NCI-H1930 (cell line): ENCODE measurements at places on chromosomes 2 and 18.

DNA sequence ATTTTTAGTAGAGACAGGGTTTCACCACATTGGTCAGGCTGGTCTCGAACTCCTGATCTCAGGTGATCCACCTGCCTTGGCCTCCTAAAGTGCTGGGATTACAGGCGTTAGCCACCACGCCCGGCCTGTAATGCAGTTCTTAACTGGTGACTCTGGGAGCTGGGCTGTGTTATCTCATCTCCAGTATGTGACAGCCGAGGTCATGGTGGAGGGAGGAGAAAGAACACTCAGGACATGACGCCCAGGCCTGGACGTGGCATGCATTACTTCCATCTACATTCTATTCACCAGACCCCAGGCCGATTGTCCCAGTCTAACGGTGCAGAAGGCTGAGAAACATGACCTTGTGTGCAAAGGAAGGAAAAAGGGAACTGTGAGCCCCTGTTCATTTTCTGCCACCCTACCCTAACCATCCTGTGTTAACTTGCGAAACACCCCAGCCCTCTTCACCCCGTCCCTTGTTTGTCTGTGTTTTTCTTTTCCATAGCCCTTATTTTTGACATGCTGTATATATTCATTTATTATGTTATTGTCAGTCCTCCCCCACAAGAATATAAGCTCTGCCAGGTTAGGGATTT, 88.1 kb upstream of the ASAP2 start:
- DNase-seq, result no peak

DNA sequence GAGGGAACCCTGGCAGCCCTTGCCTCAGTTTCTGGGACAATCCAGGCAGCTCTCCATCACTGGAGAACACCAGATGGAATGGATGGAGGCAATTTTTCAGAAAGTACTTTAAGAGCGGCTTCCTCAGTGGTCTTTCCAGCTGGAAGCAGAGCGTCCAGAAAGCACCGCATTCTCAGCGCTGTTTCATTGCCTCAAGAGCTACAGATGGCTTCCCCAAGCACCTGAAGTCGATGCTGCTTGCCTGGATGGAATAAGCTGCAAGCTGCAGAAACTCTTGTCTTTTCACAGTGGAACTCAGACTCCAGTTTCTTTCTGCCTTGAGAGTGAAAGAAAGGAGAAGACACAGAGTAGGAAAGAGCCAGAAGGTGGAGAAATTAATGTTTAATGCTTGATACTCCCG, 766.9 kb downstream of the TDRD15 start:
- no peak for DNase-seq

DNA sequence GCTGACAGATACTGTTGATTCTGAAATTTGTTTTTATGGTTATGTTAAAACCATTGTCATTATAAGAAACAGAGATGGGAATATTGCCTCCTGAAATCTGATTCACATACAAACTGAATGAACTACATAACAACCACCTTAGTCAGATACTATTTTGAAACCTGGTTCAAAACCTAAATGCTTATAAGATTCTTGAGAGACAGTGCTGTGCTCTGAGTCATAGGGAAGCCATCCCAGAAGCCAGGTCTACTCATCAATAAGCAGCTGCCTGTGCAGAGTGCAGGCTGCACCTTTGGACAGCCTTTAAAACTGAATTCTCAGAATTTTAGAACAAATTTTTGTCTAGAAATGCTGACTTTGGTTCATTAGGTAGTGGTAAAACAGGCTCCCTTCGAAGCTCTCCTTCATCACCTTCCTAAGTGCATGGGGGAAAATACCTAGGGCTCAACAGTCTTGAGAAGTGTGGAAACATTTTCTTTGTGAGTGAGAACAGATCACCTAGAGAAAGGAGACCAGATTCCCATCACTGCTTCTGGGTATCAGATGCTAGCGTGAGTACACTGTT, at the start of gene SERPINB7:
TSS of gene SERPINB7 (plus strand) at position 253 of the 565 bp plus-strand sequence. CDS start 6,955 bp downstream, outside the sequence.
- no peak for DNase-seq

GRCh38 chr2:239309398-239310245, 91.2 kb downstream of the HDAC4 start:
- DNase-seq, result no peak

DNA sequence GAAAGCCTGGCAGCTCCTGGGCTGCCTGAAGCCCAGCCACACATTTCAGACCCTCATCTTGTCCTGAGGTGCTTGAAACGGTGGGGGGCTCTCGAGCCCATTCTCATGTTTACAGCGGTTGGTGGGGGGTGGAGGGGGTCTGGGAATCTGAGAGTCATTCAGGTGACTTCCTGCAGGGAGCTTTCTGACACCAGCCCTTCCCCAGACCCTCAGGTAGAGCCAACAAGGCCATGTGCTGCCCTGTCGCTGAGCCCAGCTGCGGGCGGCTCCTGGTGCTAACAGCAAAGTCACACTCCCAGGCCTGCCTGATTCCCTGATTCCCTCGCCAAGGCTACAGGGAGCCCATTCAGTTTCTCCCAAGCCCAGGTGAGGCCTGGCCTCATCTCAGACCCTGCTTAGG, 324.9 kb upstream of the MEX3C start:
- no peak for DNase-seq

DNA sequence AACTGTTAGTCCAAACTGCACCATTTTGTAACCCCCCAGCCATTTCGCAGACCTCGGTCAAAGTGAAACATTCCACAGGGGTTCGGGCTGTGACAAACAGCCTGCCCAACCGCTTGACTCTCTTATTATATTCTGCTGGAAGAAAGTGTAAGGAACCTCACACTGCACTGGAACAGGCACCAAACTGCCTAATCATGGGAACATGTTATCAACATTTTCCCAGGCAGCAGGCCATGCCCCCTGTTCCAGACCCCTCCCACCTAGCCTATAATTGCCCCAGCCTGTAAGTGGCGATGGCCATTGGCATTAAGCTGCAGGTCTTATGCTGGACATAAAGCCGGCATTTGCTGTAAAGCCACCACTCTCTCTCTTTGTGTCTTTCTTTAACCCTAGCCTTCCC, 16.9 kb downstream of the LYG2 start:
- DNase-seq, result no peak

DNA sequence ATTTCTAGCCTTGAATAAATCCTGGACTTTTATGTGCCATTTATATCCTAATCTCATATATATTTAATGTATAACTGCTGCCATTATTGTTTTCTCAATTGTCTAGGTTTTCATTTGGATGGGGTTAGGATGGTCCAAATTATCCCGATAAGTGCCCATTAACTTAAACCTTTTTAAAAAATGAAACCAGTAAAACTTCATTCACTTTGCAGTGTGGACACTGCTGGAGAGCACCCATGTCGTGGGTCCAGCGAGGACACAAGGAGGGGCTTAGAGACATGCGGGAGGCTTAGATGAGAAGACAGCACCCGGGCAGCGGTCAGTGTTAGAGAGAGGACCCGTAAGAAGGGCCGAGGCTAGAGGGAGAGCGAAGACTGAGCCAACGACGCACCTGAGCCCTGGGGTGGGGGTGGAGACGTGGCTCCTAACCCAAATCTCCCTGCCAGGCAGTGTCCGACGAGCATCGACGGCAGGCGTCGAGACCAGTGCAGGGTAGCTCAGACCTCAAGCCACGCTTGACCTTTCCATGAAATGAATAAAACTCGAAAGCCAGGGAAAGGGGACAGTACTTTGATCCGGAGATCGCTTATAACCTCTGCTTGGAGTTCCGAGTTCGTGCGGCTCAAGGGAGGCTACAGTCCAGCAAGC, 9.0 kb upstream of the EN1 start:
- no peak for DNase-seq

DNA sequence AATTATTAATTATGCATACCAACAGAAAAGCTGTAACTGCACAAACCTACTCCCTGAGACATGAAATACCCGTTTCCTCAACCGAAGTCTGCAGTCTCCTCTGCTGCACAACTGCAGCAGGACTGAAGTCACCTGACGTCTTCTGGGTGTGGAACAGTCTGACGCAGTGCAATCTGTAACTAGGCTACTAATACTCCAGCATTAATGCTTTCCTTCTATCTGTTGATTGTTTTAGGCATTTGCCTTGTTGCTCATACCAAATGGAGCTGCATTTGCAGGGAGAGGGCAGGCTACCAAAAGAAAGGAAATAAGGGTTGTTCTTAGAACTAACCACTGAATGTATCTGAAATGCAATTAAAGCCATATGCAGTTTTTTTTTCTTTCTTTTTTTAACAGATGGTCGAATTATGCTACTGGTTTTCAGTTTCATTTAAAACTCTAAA, 40.1 kb downstream of the RTN4 start:
- no peak for DNase-seq

DNA sequence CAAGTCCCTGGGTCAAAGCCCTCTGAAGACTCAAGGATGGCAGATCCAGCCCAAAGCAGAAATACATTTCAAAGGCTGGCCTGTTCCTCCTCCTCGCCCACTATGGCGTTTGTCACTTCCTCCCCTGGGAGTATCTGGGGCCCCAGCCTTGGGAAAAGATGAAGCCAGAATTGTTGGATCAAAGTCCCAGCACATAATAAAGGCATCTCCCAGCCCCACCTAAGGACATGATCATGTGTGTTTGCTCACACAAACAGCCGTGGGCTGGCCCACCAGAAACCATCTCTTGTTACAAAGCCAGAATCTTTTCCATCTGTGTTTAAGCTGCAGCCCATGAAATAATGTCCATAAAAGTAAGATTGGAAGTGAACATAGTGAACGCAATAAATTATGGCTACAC, 50.1 kb upstream of the HAAO start:
- DNase-seq, result no peak

GRCh38 chr2:26558271-26559043, 80.5 kb upstream of the OTOF start:
- no peak for DNase-seq
